ENCODE measurements at places on chromosomes 1 and 21.

- DNase-seq: no peak
Measured at GRCh38 chr1:58968360-58968952, 184.6 kb upstream of the JUN start.

DNA sequence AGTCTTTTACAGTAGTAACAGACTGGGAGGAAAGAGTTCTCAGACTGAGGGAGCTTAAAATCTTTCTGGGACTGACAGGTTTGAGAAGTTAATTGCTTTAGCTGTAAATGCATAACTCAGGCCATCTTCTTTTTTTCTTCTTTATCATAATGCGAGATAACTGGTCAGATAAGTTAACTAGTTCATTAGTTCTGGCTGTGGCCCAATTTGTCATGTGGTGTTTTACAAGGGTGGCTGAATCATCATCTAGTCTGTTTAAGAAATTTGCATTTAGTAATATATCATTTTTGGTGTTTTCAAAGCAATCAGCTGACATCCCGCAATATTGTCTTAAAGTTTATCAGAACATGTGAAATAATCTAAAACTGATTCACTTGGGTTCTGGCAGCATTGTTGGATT lies 14.0 kb downstream of the HSD3B2 start:
- no peak for DNase-seq

DNA sequence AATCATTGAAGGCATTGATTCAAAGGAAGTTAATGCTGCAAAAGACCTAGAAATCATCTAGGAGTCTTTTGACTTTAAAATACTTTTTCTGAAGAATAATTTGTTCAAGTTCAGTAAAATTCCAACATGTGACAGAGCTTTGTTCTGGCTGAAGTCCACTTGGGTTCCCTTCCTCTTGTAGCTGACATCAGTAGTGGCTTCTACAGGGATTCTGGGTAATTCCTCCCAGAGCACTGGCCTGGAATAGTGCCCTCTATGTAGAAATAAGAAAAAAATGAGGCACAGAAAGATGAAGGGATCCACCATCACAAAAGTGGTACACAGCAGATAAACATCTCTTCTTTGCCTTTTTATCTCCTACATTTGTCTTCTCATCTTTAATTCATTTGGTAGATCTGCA lies 548.1 kb downstream of the LTN1 start:
- DNase-seq: no peak

DNA sequence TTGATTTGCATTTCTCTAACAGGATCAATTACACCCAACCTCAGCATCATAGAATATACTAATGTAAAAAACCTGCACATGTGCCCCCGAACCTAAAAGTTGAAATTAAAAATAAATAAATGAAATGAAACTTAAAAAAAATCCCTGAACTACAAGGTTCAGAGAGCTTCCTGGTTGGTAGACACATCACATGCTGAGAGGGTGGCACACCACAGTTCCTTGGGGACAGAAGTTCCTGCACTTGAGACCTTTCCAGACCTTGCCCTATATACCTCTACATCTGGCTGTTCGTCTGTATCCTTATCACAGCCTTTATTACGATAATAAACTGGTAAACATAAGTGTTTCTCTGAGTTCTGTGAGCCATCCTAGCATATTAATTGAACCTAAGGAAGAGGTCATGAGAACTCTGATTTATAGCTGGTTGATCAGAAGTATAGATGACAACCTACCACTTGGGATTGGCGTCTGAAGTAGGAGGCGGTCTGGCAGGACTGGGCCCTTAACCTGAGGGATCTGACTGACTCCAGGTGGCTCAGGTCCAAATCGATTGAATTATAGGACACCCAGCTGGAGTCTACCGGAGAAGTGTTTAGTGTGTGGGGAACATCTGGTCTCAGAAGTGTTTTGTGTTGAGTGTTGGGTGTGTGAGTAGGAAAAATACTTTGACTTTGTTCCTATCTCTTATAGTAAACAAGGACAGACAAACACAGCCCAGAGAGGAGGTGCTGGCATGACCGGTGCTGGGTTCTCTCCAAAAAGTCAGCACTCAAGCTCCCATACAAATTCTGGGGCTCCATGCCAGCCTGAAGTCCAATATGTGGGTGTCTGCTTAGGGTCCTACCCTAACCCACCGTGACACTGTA lies 19.0 kb downstream of the C1orf115 start:
- no peak for DNase-seq

- no peak for DNase-seq
Measured at GRCh38 chr1:61361931-61362330, 279.6 kb downstream of the NFIA start.

DNA sequence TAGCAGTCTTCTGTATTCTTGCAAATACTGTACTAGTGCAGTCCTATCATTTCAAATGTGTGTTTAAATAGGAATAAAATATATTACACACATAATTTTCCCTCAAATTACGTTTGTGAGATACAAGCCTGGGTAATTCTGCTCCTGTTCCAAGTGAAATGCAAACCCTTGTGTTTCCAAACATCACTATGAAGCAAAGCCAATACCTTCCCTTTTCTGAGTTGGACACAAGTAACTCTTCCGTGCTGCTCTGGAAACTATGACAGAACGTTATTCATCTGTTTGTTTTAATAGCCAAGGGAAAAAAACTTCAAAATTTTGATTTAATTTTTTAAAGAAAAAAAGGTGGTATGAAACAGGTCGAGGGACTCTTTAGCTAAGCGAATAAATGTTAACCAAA lies 73.7 kb upstream of the UBE2U start:
- DNase-seq: no peak

GRCh38 chr1:22224091-22224490 lies 81.2 kb upstream of the WNT4 start:
- DNase-seq: no peak

DNA sequence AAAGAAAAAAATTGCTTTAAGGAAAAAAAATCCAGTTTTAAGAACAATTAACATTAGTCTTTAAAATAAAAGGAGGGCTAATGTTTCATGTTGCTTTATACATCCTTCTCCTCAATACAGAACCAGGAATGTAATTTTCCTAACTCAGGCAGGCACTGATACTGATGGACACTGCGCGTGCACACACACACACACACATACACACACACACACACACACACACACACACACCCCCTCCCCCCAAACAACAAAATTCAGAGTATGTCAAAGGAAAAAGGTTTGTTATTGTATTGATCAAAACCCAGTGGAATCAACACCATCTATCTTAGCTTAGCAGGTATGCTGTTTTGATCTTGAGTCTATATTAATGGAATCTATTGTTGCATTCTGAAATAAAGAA lies 31.6 kb downstream of the PTP4A2 start:
- no peak for DNase-seq

DNA sequence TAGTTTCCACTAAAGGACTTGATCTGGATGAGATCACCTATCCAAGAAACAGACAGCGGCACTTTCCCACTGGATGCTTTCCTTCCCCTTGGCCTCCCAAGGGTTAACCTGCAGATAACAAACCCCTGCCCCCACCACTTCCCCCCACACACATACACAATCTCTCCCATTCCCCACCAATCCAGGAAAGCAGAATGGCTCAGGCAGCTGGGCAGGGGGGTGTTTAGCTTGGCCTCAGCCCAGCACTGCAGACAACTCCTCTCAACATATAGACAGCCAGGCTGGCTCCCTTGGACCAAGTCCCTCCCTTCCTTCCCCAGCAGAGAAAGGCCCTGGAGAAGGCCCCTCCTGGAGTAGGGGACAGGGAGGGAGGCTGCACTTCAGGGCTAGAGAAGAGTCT lies 24.6 kb downstream of the PLEKHA6 start:
- no peak for DNase-seq

DNA sequence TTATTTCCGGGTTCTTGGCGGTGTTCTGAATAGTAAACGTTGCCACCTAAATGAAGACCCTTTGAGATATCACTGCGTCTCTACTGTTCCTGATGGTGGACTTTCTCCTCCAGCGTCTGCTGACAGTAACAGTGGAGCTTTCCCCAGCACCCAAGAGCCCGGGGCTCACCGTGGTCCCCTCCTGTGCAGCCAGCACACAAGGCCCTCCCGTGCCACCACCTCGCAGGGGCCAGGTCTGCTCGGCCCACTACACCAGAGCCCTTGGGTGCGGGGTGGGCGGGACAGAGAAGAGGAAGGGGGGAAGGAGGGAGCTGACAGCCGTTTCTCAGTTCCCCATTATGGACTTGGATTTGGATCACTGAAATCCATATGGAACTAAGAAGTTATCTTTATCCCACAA lies 61.2 kb upstream of the TRAPPC10 start:
- no peak for DNase-seq

GRCh38 chr1:156705918-156706656 lies 704 bp upstream of the CRABP2 start:
- peak; percentile 53 for DNase-seq

GRCh38 chr1:182426442-182427430 lies 23.2 kb upstream of the RGSL1 start:
- DNase-seq: no peak

DNA sequence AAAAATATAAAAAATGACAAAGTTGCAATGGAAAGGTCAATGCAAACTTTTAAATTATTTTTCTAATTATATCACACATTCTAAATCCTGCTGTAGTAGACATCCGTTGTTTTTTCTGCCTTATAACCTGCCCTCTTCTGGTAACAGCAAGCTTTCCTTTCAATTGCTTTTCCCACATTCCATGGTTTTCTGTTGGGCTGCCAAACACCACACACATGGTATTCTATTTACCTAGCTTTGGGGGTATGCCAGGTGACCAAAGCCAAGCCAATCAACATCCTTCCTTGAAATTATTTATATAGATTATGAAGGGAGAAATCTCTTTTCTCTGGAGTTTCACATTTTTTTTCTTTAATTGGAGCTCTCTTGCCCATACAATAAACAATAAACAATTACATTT lies 3.4 kb upstream of the LAMC1 start:
- no peak for DNase-seq

- DNase-seq: no peak
Measured at GRCh38 chr1:45381243-45381642, 41.0 kb upstream of the MUTYH start.

- no peak for DNase-seq
Measured at GRCh38 chr1:154867064-154867825, 2.8 kb downstream of the KCNN3 start.

GRCh38 chr1:79207786-79208185 lies 201.3 kb upstream of the ADGRL4 start:
- DNase-seq: no peak

DNA sequence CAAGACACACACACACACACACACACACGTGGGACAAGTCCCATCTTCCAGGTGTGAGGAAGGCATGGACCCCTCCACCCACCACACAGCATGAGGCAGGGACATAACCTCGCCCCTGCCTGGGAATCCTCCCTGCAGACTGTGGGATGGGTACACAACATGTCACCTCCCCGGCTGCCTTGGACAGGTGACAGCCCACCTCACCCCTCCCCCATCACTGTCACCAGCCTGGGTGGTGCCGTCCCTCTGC lies 40.7 kb downstream of the AHDC1 start:
- no peak for DNase-seq

DNA sequence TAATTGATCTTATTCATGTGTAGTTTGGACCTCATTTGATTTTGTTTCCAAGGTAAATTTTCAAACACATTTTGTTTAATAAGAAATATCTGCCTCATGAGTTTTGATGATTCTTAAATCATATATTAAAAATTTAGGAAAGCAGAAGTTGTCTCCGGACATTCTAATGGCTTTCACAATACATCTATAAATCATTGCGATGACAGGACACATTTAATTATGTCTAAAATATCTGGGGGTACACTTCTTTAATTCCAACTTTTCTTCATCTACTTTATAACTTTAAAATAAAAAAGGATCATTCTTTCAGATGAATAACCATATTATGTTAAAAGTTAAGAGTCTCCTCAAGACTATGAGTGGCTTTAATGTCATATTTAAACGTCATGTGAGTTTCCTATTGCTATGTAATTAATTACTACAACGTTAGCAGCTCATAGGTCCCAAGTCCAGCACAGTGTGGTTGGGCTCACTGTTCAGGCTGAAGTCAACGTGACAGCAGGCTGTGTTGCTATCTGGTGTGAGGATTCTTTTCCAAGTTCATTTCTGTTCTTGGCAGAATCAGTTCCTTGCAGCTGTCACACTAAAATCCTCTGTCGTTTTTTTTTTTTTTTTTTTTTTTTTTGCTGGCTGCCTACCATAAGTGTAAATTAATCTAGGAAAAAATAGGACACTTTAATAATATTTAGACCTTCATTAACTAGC lies 893.5 kb downstream of the LTN1 start:
- no peak for DNase-seq

GRCh38 chr1:113965703-113966412 lies 13.4 kb upstream of the OLFML3 start:
- DNase-seq: no peak

DNA sequence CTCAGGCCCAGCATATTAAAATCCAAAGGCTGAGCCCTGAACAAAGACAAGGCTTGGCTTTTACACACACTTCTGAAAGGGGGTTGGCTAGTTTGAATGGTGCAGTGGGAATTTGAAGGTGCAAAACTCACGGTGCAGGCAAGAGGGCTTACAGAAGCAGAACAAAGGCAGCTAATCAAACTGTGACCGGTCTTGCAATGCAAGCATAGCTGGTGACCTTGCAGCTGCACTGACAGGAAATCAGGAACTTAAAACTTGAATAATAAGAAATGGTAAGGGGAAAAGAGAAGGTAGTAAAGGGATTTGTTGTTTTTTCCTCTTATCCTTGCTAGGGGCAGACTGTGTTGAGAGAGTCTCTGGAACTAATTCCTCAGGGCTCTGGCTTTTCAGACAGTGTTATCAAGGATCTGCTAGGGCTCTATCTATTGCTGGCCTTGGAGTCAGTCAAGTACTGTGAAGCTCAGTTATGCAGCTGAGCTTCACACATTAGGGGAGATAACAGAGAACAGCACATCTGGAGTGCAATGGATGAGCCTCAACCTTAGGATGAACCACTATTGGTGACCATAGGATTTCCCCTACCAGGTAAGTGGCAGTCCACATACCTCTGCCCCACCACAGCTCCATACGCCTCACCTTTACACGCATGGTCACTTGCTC lies 97.6 kb downstream of the PPIAL4G start:
- no peak for DNase-seq

- no peak for DNase-seq
Measured at GRCh38 chr1:48048064-48048463, 50.9 kb upstream of the TRABD2B start.

GRCh38 chr21:28640326-28640725 lies 352.4 kb downstream of the LTN1 start:
- DNase-seq: no peak

DNA sequence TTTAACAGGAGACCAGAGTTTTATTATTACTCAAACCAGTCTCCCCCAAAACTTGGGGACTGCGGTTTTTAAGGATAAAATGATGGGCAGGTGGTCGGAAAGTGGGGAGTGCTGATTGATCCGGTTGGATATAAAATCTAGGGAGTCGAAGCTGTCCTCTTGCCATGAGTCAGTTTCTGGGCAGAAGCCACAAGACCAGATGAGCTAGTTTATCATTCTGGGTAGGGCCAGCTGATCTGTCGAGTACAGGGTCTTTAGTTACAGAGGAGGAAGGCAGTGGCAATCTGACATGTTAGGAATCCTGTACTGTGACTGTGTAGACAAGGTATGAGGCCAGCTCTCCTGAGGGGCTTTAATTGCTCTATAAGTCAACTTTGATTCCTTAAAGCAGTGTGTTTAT lies 22.9 kb upstream of the FOXE3 start:
- DNase-seq: no peak

- DNase-seq: no peak
Measured at GRCh38 chr1:245688536-245689453, 534.0 kb downstream of the KIF26B start.

Data from stimulated activated CD8-positive, alpha-beta memory T cell treated with anti-CD3 and anti-CD28 coated beads, Interleukin-4, amount 100 ng/mL, for 1 hour (primary cell).